CD4-positive, alpha-beta T cell treated with Interleukin-4 for 1 hour (primary cell): ENCODE measurements at places on chromosomes 5 and 9.
A peak's percentile ranks its signal among the peaks of the same experiment; 100 is the strongest.

GRCh38 chr5:11547140-11547539, 357.1 kb downstream of the CTNND2 start:
- DNase-seq = no peak

- DNase-seq = no peak
Observed at GRCh38 chr5:118687661-118688621, 300.4 kb downstream of the DTWD2 start.

GRCh38 chr5:112668016-112668415, 69.7 kb upstream of the APC start:
- no peak for DNase-seq

DNA sequence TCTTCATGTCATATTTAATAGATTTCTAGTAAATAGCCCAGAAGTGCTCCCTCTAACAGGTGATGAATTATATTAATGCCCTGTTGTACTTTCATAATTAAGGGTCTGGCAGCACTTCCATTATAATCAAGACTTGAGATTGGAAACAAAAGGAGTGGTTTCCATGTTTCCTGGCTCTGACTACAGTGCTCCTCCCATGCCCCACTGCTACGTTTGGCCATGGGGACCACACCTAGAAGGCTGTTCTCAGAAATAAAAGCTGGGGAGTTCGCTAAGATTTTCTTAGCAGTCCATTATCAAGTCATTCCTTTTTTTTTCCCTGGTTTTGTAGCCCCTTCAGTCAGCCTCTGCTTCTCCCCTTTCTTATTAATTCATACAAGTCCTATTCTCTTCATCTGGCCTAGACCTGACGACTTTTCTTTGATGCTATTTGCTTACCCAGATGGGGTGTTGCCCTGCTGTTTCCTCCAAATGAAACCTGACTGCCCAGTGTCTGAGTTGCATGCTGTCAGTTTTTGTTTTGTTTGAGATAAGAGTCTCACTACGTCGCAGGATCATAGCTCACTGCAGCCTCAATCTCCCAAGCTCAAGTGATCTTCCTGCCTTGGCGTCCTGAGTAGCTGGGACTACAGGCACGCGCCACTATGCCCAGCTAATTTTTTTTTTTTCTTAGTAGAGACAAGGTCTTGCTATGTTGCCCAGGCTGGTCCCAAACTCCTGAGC, 312.1 kb upstream of the EFNA5 start:
- DNase-seq = no peak

DNA sequence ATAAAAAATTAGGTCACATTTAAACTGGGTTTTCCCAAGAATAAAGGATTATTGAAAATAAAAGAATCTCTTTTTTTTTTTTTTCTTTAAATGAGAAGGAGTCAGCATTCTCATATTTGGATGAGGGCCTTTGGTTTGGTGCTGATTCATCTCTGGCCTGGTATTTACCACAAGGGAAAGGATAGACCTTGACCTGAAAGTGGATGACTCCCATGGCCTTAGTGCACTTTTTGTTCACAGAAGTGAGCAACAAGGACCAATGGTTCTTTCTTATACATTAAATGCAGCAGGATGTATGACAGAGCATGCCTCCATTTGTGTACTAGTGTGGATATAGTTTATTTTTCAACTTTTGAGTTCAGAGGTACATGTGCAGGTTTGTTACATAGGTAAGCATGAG, 6.9 kb downstream of the YTHDC2 start:
- no peak for DNase-seq

GRCh38 chr5:40033411-40033810, 608.6 kb upstream of the DAB2 start:
- peak; percentile 83 for DNase-seq

GRCh38 chr5:35046774-35047173, 975 bp downstream of the AGXT2 start:
- DNase-seq = no peak

DNA sequence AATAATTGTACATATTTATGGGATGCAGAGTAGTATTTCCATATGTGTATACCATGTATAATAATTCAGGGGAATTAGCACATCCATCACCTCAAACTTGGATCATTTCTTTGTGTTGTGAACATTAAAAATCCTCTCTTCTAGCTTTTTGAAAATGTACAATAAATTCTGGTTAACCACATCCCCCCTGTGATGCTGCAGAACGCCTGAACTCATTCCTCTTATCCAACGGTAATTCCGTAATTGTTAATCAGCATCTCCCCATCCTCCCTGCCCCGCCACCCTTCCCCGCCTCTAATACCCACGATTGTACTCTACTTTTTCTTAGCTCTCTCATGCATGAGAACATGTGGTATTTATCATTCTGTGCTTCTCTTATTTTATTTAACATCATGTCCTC, 127.7 kb upstream of the ANKRD55 start:
- no peak for DNase-seq

- DNase-seq = no peak
Observed at GRCh38 chr9:36911601-36912412, 122.3 kb downstream of the PAX5 start.

DNA sequence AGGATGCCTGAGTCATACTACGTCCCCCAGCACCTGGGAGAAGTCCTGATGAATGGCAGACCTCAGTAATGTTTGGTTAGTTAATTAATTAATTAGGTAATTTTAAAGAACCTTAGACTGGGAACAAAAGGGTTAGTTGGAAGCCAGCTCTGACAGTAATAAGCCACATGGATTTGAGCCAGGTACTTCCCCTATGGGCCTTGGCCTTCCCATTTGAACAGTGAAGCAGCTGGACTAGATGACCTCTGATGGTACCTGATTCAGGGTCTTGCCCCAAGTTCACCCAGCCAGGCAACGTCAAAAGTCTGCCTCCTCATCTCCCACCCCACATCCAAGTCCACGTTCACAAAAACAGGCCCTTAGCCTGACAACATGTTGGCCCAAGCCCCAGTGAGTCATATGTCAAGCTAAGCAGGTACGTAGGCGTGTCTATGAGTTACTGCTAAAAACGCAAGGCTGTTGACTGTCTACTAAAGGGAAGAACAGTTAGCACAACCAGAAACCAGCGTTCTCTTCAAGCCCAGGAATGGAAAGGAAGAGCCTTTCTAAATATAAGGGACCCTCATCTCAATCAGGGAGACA, 303.2 kb downstream of the ACTL7B start:
- DNase-seq = no peak

- DNase-seq = no peak
Observed at GRCh38 chr5:170745481-170746071, 37.9 kb upstream of the GABRP start.
